Pulmonary artery endothelial cell (primary cell): ENCODE measurements at places on chromosomes 3 and 15. TPM values are rescaled to one million over a fixed set of nuclear protein-coding genes. Genes with fewer than 3 reads are reported as not detected.

Gene GOLGA6L9
- 0.79 and 2.5 TPM in 2 replicates for total RNA-seq

Gene HAUS2
- total RNA-seq, result 37.9 and 45.0 TPM in 2 replicates

Gene EPB42
- total RNA-seq, result not detected in 2 replicates

Gene PIGBOS1
- 5.8 and 6.4 TPM in 2 replicates for total RNA-seq

DNA sequence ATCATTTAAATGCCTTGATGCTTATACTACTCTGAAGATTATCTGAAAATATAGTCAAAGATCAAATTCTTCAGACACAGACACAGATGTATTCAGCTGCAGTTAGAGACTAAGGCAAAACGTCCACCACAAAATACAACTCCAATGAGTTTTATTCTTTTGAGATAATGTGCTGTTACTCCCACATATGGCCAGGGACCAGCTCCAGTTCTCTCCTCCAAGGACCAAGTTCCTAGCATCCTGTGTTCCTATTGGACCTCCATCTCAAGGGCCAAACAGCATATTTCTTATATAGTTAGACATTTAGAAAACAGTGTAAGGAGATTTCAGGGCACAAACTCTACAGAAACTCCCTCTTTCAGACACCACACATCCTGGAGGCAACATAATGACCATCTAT lies 27.1 kb downstream of the IP6K1 start:
- no peak for DNase-seq

DNA sequence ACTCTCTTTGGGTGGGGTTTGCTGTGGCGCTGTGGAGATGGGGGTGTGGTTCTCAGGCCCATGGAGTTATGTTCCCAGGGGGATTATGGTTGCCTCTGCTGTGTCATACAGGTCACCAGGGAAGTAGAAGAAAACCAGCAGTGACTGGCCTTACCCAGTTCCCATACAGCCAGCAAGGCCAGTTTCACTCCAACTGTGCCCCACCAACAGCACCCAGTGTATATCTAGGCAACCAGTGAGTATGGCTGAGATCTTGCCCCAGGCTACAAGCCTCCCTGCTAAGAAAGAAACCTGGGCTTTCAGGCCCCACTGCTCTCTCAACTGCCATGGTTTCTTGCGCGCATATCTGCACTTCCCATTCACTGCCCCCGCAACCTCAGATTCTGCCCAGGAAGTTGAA lies 31.4 kb upstream of the RARB start:
- no peak for DNase-seq

DNA sequence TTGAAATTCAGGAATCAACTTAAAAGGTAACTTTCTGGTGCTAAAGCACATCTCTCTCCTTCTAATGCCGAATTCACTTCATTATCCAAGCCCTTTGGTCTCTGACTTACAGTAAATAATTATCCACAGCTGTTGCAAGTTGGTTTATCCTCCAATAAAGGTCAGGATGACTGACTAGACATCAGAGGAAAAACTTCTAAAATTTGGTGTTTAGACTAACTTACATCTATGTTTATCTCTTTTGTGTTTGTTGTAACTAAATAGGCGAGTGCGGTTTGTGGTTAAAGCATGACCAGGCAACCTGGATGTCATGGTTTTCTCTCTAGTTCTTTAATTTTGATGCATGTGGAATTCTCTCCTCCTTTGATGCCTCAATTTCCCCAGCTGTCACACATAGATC lies 237.4 kb upstream of the LRTM1 start:
- DNase-seq, result no peak

GRCh38 chr15:79406210-79406609 lies 25.9 kb upstream of the MINAR1 start:
- no peak for DNase-seq

DNA sequence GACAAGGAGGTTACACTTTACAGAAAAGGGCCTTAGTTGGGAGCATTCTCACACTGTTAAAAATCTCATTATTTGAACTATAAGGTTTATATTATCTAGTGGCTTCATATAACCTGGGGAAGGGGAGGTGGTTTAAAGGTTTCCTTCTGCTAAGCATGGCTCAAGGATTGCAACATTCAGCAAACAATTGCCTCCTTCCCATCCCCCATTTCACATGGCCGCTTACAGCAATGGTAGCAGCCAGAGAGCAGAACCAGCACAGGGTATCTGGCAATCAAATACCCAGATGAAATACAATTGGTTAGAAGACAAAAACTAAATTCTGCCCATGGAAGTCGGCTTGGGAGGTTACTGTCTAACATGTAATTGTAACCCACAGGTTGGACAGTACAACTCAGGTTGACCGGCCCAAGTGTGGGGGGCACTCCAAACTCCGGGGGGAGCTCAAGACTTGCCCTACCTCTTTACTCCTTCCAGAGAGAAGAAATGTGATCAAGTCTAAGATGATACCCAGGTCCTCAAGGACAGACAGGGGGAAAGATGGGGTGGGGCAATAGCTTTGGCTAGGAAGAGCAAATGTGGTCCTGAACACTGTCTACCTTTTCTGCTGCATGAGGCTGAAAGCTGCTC lies 15.5 kb downstream of the ETV5 start:
- no peak for DNase-seq

- no peak for DNase-seq
Observed at GRCh38 chr3:128775906-128776542, 50.0 kb downstream of the RAB7A start.

- no peak for DNase-seq
Observed at GRCh38 chr3:114804099-114804498, 343.0 kb downstream of the ZBTB20 start.

DNA sequence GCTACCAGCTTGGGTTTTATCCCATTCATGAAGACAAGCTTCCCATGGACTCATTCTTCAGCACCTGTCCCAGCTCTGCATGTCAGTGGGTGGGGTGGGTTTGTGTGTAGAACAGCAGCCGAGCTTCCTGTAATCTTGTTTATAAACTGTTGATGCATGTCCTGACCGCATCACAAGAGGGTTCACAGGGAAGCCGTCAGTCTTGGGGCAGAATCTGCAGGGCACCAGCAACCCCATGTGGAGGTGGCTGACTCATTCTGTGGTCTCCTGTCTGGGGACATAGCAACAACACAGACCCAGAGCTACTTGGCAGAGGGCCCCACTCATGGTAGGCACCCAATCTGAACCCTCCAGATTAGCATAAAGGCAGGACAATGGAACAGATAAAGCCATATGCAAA lies 35.6 kb downstream of the DAPK2 start:
- no peak for DNase-seq

DNA sequence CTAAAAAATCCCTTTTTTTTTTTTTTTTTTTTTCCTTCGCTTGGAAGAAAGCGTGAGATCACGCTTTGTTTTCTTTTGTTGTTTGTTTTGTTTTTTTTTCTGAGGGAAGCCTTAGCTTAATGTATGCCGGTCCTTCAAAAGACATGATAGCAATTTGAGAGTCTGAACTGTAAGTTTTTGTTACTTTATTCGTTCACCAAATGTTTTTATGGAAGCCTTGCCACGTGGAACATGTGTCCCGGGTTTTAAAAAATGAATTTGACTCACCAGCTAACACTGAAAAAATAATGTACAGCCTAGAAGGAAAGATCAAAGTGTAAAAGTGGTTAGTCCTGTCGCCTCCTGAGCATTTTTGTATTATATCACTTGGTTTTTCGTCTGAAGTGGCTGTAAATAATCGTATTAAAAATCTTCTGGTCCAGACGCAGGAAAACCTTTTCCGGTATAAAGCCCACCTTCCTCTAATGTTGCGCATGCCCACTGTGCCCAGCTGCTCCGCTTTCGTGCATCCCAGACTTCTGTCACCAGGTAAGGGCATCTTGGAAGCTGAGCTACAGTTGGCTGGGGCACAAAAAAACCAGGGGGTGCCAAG lies 795 bp upstream of the MYNN start:
- DNase-seq, result no peak

DNA sequence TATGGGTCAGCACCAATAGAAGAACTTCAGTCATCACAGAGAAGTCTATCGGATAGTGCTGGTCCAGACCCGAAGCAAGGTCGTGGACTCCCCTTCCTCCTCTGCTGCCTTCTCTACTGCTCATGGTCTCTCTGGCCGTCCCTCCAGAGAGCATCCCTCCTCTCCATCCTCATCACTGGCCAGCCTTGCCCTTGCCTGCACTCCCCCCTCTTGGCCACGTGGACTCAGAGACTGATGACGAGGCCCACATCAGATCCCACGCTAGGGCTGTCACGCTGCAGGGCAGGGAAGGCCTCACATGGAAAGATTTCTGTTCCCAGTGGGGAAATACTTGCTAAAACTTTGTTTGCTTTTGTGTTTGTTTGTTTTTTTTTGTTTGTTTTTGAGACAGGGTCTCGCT lies 35.3 kb downstream of the IGDCC3 start:
- DNase-seq, result no peak

GRCh38 chr15:100275641-100276040 lies 66.1 kb downstream of the ADAMTS17 start:
- no peak for DNase-seq

GRCh38 chr15:89196994-89197393 lies 24.4 kb downstream of the RLBP1 start:
- DNase-seq, result no peak

- DNase-seq, result no peak
Observed at GRCh38 chr3:64939309-64939708, 251.5 kb upstream of the ADAMTS9 start.

- no peak for DNase-seq
Observed at GRCh38 chr3:183984749-183985729, 32.6 kb downstream of the ABCC5 start.

- no peak for DNase-seq
Observed at GRCh38 chr3:2623436-2623835, 486.7 kb downstream of the IL5RA start.

GRCh38 chr3:147089286-147089685 lies 317.1 kb downstream of the ZIC4 start:
- no peak for DNase-seq

GRCh38 chr15:80484333-80484864 lies 80.2 kb downstream of the ARNT2 start:
- DNase-seq, result no peak

GRCh38 chr3:107928084-107928445 lies 162.8 kb downstream of the CD47 start:
- no peak for DNase-seq

- DNase-seq, result no peak
Observed at GRCh38 chr3:166282931-166283330, 445.7 kb upstream of the BCHE start.

- DNase-seq, result no peak
Observed at GRCh38 chr3:17030438-17030837, 145.7 kb downstream of the PLCL2 start.

DNA sequence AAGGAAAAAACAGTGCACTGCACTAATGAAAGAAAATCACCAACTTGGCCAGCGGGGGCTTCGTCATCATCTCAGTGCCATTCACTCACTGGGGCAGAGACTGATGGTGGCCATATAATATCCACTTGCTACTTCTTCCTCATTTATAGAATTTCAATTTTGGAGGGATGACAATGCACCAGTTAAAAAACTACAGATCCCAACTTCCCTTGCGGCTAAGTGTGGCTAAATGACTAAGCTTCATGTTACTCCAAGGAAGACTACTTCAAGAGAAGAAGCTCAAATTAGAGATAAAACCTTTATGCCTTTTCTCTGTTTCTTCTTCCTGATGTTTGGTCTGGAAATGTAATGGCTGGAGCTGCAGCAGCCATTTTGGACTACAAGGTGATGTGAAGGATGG lies 38.8 kb downstream of the NGLY1 start:
- no peak for DNase-seq

DNA sequence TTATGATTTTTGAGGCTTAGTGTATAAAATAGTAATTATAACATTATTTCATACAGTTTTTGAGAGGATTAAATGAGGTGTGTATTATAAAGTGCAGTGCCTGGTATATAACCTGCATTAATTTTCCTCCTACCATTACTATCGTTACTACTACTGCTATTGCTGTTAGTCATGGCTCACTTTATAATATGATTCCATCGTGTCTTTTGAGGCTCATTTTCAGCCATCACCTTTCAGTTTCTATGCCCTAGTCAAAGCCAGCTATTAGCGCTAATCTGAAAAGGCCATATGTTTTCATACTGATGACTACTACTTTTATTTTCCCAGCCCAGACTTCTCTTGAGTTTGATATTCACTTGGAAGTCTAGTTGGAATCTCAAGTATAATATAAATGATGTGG lies 5.5 kb downstream of the MEF2A start:
- DNase-seq, result no peak

GRCh38 chr3:111963424-111963823 lies 15.4 kb upstream of the ABHD10 start:
- no peak for DNase-seq

DNA sequence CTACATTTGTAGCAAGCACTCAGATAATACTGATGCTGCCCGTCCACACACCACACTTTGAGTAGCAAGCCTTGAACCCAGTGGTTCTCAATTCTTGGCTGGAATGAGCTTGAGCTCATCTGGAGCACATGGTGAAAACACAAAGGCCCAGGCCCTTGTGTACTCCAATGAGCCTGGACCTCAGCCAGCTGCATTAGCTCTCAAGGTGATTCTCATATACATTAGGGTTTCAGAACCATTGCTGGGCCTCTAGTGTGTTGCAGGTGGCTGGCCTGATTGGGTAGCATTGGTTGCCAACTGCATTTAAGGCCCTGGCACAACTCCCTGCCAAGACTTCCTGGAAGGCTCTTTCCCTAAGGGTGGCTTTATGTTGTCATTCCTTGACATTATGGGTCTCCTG lies 23.4 kb upstream of the ZFAND6 start:
- no peak for DNase-seq

GRCh38 chr3:194688200-194688740 lies 2.6 kb downstream of the FAM43A start:
- no peak for DNase-seq

- DNase-seq, result no peak
Observed at GRCh38 chr3:103937094-103937493, 1429.6 kb upstream of the ALCAM start.
